ENCODE measurements at places on chromosomes 12 and 14.

DNA sequence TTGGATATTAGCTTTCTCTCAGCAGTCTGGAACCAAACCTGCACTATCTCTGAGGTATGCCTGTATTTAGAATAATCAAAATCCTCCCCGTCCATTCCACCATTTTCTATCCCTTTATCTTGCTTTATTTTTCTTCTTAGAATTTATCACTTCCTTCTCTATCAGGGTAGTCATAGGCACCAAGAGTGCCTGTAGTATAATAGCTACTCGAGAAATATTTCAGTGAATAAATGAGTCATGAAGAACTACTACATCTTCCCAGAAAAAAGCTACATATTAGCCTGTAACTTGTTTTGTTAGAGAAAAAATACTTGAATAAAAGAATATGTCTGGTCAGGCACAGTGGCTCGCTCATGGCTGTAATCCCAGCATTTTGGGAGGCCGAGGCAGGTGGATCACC is 4.3 kb downstream of the SLC2A14 start:
- DNase-seq: no peak

GRCh38 chr12:121232163-121232562 is 22.2 kb downstream of the P2RX4 start:
- DNase-seq: no peak

DNA sequence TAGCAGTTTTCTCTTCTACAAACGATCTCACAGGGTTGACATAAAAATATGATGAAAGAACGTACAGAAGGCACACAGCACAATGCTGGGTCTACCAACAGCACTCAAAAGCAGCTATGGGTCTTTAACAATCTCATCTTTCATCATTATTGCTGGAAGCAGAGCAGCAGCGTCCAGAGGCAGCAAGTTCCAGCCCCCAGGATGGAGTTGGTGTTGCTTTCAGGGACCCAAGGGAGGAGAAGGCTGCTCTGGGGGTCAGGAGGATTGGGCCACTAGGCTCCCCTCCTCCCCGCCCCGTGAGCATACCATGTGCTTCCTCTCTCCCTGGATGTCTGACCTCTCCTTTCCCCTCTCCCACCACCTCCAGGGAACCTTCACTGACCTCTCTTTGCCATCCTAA is 13.3 kb downstream of the KCTD10 start:
- no peak for DNase-seq

GRCh38 chr12:50901685-50902113 is 50.6 kb upstream of the HIGD1C start:
- no peak for DNase-seq

DNA sequence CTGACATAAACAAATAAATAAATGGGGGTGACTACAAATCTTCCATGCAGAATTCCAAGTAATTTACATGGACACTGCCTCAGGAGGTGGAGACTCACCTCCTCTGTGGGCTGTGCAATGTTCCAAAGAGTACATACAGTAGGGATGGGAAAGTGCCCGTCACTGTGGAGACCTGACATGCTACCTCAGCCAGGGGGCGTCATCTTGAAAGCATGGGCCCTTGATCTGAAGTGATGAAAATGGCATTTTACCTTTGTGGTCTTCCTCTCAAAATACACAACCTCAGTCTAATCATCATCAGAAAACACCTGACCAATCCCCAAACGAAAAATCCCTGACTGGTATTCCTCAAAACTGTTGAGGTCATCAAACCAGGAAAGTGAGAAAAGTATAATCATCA is 48.4 kb downstream of the ANAPC7 start:
- no peak for DNase-seq

DNA sequence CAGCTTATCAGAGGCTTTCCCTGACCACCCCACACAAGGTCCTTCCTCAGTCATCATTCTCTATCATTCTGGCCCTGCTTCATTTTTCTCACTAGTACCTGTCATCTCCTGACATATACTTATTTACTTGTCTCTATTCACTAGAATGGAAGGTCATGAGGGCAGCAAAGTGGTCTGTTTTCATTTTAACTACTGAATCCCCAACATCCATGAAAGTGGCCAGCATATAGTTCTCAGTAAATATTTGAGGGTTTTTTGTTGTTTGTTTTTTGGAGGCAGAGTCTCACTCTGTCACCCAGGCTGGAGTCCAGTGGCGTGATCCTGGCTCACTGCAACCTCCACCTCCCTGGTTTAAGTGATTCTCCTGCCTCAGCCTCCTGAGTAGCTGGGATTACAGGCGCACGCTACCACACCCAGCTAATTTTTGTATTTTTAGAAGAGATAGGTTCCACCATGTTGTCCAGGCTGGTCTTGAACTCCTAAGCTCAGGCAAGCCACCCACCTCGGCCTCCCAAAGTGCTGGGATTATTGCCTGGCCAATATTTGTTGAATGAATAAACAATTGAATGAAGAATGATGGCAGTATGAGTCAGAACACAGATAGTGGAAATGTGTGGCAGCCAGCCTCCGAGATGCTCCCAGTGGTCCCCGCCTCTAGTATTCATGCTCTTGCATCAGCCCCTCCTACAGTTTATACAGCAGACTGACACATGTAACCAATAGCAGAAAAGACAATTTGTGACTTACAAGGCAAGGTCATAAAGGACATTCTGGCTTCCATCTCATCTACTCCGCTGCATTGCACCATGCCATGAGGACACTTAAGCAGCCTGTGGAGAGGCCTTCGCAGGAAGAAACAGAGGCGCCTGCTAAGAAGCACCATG is 7.0 kb upstream of the ANO6 start:
- DNase-seq: no peak

DNA sequence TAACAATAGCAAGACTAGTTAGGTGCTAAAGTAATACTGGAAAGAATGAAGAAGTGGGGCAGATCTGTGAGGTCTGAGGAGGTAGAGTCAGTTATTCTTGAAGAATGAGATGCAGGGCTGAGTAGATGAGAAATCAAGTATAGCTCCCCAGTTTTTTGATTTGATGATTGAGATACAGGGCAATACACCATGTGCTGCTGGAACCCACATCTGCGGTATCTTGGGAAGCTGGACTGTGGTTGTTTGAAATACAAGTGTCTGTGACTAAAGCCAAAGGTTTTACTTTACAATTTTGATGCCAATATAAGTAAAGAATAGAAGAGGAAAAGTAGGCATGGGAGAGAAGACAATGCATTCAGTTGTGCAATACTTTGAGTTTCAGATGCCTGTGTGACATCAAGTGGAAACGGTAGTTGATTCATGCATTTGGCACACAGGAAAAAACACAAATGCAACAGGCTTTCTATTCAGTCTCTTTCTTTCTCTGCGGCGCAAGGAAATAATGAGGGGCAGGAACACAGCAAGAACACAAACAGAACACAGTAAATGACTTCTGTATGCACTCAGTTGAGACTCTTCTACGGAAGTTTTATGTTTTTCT is 190.2 kb upstream of the SLC38A2 start:
- DNase-seq: no peak

DNA sequence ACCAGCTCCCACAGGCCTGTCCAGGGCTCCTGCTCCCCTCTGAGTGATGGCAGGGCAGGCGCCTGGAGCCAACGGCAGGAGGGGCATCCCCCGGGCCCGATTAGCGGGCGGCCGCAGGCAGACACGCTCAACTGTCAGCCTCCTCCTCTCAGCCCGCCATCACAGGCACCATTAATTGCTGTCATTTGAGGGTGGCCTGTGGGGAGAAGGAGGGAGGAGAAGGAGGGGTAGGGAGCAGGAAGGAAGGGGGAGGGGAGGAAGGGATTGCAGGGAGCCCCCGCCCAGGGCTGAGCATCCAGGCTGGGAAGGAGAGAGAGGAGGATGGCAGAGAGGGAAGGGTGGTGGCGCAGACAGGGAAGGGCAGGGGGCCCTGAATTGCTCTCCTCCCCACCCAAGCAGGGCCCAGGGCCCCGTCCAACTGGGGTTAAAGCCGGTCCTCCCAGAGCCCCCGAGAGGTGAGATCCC is 36.1 kb downstream of the NCOR2 start:
- no peak for DNase-seq

- no peak for DNase-seq
These were observed 817.2 kb downstream of the TMEM121 start for GRCh38 chr14:106343626-106344025.

DNA sequence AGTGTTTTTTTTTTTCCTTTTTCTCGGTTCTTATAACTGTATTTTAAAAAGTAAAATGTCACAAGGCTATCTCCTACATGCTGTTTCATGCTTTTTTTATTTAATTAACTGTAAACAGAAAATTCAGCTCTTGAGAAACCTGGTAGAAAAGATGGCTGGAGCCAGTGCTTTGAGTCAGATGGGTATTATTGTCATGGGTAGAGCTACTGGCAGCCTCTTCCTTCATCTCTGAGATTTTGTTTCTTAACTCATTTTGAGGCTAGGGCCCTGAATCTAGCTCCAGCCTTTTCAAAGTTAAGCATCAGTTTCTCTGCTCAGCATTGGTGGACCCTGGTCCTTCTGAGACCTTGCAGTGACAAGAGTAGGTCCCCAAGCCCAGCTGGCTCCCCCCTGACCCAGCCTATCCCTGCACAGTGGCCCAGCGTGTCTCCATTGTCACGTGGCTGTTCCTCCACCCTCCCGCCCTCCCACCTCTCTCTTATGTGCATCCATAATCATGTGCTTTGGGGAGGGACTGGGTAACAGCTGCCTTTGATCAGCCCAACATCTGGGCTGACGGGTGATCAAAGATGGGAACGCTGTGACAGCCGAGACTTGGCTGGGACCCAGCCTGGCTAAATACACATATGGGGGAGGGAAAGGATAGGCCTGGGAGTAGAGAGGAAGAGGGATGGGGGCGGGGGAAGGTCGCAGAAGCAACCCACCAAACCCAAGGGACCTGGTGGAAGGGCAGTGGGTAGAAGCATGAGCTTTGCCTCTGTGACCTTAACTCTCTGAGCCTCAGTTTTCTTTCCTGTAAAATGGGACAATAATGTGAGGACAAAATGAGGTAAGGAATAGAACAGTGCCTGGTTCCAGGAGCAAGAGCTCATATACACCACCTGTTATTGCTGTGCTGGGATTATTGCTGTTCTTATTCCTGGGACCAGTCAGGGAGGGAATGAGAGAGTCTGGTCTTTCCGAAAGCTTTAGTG is 24.4 kb upstream of the RBM19 start:
- no peak for DNase-seq

GRCh38 chr12:30286345-30286926 is 409.2 kb downstream of the IPO8 start:
- no peak for DNase-seq

DNA sequence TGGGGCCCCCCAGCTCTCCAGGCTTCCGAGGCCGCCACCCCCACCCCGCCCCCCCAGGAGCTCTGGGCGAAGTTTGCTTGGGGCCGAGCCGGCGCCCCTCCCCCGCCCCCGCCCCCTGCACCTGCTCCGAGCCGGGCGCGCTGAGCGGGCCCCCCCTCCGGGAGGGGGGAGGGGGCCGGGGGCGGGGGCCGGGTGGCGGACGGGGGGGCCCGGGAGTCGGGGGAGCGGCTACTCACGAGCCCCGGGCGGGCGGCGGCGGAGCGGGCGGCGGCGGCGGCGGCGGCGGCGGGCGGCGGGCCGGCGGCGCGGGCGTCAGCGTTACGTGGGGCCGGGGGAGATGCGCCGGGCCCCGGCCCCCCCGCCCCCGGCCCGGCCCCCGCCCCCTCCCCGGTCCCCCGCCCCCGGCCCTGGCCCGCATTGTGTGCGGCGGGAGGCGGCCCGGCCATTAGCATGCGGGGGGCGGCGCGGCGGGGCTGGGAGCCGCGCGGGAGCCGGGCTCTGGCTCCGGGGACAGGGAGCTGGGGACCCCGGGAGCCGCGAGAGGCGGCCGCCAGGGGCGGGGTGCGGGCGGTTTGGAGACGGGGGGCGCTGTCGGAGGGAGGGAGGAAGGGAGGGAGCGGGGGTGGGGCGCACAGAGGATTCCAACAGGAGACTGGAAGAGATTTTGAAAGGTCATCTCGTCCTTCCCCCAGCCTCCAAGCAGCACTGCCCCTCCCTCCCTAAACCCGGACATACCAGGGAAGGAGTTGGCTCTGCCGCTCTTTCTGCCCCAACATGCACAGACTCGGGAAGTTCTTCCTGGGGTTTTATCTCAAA is at the start of gene ZNF219:
TSS of gene ZNF219 (minus strand) at position 580 of the 816 bp plus-strand sequence. CDS start 5,064 bp downstream, outside the sequence.
- DNase-seq: peak; percentile 26

DNA sequence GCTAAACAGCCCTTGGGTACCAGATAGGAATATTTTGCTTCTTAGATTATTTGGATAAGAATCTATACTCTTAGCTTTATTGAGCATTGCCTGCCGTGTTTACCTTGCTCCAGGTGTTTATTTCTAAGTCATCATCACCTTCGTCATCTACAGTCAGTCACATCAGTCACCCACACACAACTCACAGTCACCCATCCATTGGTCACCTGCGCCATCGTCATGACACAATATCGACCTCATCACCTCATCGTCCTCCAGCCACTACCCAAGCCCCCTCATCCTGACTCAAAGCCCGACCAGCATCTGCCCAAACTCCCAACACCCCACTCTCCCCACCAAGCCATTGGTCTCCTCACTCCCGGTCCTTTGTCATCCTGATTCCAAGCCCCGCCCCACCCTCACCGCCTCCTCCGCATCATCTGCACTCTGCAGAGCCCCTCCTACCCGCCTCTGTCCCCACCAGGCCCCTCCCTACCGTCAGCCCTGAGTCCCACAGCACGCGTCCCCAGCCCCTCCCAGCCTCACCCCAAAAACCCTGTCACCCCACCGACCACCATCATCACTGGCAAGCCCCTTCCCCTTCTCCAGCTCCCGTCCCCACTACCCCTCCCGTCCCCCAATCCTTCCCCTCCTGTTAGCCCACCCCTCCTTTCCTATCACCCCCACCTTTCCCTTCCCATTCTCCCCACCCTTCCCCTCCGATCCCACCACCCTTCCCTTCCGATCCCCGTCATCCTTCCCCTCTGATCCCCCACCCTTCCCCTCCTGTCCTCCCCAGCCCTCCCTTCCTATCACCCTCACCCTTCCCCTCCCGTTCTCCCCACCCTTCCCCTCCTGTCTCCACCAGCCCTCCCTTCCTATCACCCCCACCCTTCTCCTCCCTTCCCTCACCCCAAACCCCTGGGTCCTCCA is 9.8 kb downstream of the DLK1 start:
- no peak for DNase-seq

DNA sequence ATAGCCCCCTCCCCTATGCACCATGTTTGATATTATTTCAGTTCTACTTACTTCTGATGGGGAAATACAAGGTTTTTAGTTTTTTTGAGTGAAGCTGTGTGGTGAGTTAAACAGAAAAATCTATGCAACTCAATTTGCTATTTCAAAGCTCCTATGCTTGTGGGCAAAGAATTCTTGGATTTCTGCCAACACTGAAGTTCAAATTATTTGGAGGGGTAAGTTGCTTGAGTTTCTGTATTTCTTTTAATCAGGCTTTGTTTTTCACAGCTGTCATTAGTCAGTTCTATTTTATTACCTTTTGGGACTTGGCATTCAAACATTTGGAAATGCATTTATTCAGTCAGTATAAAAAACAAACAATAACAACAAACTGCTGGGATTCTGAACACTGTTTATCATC is 407.5 kb upstream of the MGAT4C start:
- no peak for DNase-seq

- no peak for DNase-seq
These were observed 42.1 kb upstream of the TESC start for GRCh38 chr12:117141097-117141898.

Data from stimulated activated CD4-positive, alpha-beta T cell treated with anti-CD3 and anti-CD28 coated beads, Interleukin-4, amount 100 ng/mL, for 1 hour (primary cell).